Bronchus fibroblast of lung (primary cell): ENCODE measurements at places on chromosomes 2 and 18. TPM values are rescaled to one million over a fixed set of nuclear protein-coding genes. Genes with fewer than 3 reads are reported as not detected.

The C1GALT1C1L gene
- 0.50 and 1.0 TPM in 2 replicates for total RNA-seq

The GCG gene
- total RNA-seq: not detected in 2 replicates

The MYCN gene
- total RNA-seq: not detected in 2 replicates

The GRB14 gene
- total RNA-seq: 0.17 TPM in 1 of 2 replicates, not detected in the other

The MERTK gene
- total RNA-seq: 0.74 and 2.4 TPM in 2 replicates

The NLRC4 gene
- not detected in 2 replicates for total RNA-seq

The SIX2 gene
- under 0.01 and 0.17 TPM in 2 replicates for total RNA-seq

The CERKL gene
- total RNA-seq: 0.15 TPM in 1 of 2 replicates, not detected in the other

The NYAP2 gene
- not detected in 2 replicates for total RNA-seq

The PROKR1 gene
- not detected in 2 replicates for total RNA-seq

The ADCY3 gene
- total RNA-seq: 33.0 and 48.3 TPM in 2 replicates

The VIT gene
- total RNA-seq: not detected in 2 replicates

The SLC5A7 gene
- not detected in 2 replicates for total RNA-seq

The CRYBA2 gene
- total RNA-seq: not detected in 2 replicates

The CYBRD1 gene
- 38.7 and 40.5 TPM in 2 replicates for total RNA-seq

The MRPL33 gene
- 70.5 and 116 TPM in 2 replicates for total RNA-seq

The ABHD1 gene
- not detected in 2 replicates for total RNA-seq

The IL36G gene
- total RNA-seq: not detected in 2 replicates

The ALPP gene
- not detected in 2 replicates for total RNA-seq

The GMPPA gene
- 57.2 and 64.1 TPM in 2 replicates for total RNA-seq

The UGT1A8 gene
- total RNA-seq: not detected in 2 replicates

The TLX2 gene
- 0.15 and 0.34 TPM in 2 replicates for total RNA-seq

The MRO gene
- 0.30 TPM in 1 of 2 replicates, not detected in the other for total RNA-seq

The GTF2A1L gene
- total RNA-seq: 0.34 and 0.45 TPM in 2 replicates

The DNAJC5G gene
- not detected in 2 replicates for total RNA-seq

The PLEKHH2 gene
- 1.0 and 1.2 TPM in 2 replicates for total RNA-seq

The PPP1R1C gene
- 0.15 and 0.34 TPM in 2 replicates for total RNA-seq

The NAT8 gene
- total RNA-seq: not detected in 2 replicates

The MAPK4 gene
- total RNA-seq: not detected in 2 replicates

The INO80D gene
- 2.2 and 3.0 TPM in 2 replicates for total RNA-seq

The LAMA1 gene
- 6.2 and 7.0 TPM in 2 replicates for total RNA-seq

The DUSP2 gene
- 1.0 and 1.2 TPM in 2 replicates for total RNA-seq

The MAP4K4 gene
- total RNA-seq: 81.9 and 89.6 TPM in 2 replicates

The RPRM gene
- total RNA-seq: not detected in 2 replicates

The ASB18 gene
- total RNA-seq: not detected in 2 replicates

The CHRND gene
- total RNA-seq: not detected in 2 replicates

The NT5DC4 gene
- not detected in 2 replicates for total RNA-seq

The TRIM43 gene
- not detected in 2 replicates for total RNA-seq

The POMC gene
- total RNA-seq: 3.1 and 4.0 TPM in 2 replicates

The ACVR2A gene
- total RNA-seq: 5.1 and 5.4 TPM in 2 replicates

The SOX11 gene
- total RNA-seq: 7.1 and 7.4 TPM in 2 replicates

The CAVIN2 gene
- total RNA-seq: 28.5 and 31.9 TPM in 2 replicates

The PDCD1 gene
- not detected in 2 replicates for total RNA-seq

The MEP1B gene
- not detected in 2 replicates for total RNA-seq

The VWC2L gene
- not detected in 2 replicates for total RNA-seq

The ARHGAP28 gene
- total RNA-seq: 7.4 and 8.2 TPM in 2 replicates

The CNTNAP5 gene
- total RNA-seq: not detected in 2 replicates

The TANC1 gene
- 13.1 and 13.8 TPM in 2 replicates for total RNA-seq

The TMEM17 gene
- total RNA-seq: 1.5 and 2.1 TPM in 2 replicates

The TOGARAM2 gene
- total RNA-seq: under 0.01 TPM in 1 of 2 replicates, not detected in the other

The LRRC30 gene
- total RNA-seq: not detected in 2 replicates

The GPR45 gene
- not detected in 2 replicates for total RNA-seq

The CRYGA gene
- not detected in 2 replicates for total RNA-seq
